ENCODE measurements at places on chromosomes 12 and 14.

DNA sequence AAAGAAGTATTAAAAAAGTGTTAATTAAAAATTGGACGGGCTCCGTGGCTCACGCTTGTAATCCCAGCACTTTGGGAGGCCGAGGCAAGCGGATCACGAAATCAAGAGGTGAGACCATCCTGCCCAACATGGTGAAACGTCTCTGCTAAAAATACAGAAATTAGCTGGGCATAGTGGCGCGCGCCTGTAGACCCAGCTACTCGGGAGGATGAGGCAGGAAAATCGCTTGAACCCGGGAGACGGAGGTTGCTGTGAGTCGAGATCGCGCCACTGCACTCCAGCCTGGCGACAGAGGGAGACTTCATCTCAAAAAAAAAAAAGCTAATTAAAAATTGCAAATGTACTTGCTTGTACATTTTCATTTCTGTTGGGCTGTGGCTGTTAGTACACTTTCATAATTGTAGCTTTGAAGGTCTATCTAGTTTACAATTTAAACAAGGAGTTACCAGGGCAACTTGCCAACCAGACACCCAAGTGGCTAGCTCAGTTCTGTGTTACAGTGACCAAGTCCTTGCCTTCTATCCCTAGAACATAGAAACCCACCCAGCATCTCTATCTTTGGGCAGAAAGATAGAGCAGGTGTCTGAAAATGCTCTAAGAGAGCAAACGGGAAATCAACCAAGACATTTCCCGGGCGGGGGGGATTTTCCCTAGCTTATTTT, 1.2 kb downstream of the COA8 start:
- DNase-seq = no peak

DNA sequence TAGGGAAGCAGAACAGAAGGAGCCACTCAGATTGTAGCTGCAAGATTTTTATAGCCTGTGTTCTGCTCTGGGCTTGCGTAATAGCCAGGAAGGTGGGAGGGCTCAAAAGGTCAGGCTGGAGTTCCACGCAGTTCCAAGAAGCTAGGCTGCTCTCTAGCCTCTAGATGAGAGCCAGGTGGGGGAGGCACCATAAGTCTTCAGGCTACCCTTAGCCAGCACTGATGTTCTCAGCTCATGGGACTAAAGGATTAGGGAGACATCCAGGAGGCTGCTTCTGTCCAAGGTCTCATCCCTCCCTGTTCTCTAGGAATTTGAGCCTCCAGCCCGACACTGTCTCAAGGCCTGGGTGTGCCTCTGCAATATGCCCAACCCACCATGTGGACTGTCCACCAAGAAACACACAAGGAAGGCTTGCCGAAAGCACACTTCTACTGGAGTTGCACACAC, 1.7 kb downstream of the LMBR1L start:
- no peak for DNase-seq

DNA sequence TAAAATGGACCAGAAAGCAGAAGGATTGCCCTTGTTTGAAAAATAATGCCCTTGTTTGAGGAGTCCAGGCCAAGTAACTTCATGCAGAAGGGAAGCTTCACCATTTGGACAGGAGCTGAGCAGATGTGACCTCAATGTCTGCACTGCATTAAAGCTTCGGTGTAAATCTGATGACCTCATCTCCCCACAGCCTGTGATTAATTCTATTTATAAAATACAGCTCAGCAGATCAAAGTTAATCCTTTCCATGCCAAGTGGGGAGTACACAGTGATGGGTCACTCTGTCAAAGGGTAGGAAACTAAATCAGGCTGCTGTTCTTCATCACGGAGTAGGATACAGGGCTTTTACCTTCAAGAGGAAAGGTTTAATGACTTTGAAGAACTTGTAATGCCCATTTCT, 533.7 kb downstream of the RPS29 start:
- no peak for DNase-seq

DNA sequence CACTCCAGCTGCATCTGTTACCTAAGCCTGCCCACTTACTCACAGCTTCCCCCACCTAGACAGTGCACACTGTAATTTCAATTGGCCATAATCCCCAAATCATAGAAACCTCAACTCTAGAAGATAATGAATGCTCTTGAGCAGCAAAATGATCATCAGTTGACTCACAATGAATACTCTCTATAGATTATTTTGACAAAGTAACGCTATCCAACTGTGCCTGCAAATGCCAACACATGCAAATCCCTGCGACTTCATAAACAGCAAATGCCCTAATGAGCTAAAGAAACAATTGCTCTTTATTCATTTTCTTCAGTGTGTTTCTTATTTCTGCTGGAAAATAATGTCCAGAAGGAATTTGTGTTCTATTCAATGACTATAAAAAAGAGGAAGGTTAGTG, 319.5 kb downstream of the PAWR start:
- DNase-seq = no peak

GRCh38 chr12:47849261-47849660, 29.6 kb upstream of the HDAC7 start:
- DNase-seq = no peak

- DNase-seq = no peak
These were observed 10.3 kb downstream of the DCP1B start for GRCh38 chr12:1993871-1994371.

DNA sequence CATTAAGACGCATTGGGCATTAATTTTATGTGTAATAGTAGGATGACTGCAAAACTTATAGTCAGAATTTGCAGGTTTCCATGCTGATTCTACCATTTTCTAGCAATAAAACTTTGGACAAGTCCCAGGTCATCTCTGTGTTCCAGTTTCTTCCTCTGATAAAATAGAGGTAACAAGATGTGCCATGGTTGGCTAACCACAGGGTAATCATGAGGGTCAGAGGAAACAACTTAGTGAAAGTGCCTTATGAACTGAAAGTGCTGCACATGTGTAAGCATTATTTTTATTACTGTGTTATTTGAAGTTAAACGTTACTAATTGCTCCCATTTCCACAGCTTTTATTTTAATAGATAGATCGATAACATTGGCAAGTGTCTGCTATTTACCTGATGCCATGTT, 21.1 kb downstream of the SMCO2 start:
- DNase-seq = no peak

GRCh38 chr12:4135919-4136605, 137.5 kb upstream of the CCND2 start:
- no peak for DNase-seq

DNA sequence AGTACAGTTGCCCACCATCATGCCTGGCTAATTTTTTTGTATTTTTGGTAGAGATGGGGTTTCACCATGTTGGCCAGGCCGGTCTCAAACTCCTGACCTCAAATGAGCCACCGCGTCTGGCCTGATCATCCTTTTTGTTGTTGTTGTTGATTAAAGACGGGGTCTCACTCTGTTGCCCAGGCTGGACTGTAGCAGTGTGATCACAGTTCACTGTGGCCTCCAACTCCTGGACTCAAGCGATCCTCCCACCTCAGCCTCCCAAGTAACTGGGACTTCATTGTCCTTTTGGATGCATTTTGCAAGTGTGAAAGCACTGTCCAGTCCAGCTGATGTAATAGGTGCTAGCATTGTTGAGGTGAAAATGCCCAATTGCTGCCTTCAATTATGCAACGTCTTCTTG, 27.1 kb upstream of the ATXN2 start:
- DNase-seq = no peak

DNA sequence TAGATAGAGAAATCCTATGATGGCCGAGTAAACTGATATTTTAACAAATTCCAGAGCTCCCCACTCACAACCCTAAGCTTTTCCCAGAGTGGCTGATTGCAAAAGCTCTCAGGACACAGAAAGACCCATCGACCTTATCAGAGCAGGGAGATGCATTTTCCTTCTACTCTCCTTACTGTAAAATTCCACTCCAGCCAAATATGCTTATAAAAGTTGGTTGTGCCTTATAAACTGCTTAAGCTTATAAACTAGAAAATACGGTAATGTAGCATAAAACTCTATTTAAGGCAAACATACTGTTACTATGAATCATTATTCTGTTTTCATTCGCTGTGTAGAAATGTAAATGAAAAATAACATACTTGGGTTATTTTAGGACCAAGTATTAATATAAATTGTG, 41.6 kb upstream of the TRHDE start:
- DNase-seq = no peak

DNA sequence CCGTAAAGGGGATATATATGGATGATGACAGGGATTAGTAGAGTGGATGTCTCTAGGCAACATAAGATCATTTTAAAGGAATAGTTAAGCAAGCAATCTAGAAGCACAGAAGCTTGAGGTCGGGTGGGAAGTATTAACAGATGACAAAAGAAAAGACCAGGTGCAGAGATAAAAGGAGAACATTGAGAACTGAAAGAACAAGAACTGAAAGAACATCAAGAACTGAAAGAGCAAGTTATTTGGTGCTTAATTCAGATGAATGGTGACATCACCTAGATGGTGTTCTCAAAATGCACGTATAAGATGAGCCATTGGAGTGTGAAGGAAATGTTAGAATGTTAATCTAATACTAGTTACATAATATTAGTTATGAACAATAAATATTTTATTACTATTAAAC, 224.0 kb upstream of the PDE3A start:
- no peak for DNase-seq

DNA sequence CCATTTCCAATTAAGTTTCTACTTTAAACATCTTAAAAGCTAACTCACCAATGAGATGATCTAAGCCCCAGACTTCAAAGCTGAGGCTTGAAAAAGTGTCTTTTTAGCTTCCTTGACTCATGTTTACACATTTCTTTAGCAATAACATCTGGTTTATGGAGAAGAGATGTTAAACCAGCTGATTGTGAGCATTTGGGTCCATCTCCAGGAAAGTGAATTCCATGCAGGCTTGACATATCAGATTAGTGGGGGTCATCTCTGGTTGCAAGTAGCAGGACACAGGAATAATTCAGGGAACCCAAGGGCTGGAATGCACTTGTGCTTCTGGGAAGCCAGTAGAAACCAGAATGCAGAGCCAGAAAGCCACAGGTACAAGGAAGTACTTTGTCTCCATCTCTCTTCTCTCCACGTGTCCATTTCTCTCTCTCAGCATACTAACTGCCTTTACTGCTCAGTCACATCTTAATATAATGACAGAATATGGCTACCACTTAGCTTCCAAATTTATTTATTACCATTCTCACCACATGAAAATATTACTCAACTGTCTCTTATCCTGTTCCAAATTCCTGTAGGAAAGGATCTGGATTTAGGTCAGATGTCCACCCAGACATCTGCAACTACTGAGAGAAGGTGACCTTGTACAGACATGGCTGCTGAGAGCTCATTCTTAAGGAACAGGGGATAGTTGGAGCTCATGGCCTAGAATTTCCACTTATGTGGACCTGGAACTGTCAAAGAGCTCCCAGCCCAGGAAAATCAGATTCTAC, 104.4 kb downstream of the SCN8A start:
- no peak for DNase-seq

DNA sequence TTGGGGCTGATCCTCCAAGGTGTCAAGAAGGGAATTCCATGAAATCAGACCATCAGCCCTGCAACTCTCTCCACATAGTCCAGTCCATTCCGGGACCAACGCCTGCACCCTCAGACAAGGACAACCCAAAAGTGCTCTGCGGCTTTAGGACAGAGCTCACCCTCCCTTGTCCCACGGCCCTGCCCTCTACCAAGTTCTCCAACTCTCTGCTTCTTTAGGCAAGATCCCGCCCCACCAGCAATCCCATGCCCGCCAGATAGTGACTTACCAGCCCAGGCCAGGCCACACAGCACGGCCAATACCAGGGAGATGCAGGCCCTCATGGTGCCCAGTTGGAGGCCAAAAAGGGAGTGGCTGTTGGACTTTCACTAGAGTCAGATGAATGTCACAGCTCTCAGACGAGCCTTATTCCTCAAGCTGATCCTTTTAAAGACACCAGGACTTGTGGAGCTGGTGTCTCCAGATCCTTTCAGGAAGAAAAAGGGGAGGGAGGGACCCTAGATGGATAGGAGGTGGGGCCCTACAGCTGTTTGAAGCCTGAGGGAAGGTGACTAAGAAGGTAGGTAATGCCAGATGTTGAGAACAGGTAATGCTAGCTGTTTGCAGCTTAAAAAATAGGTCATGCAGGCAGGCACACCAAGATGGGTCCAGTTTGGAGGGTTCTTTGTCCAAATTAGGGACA, at the start of gene ENDOU:
TSS of gene ENDOU (minus strand) at position 400 of the 682 bp plus-strand sequence. CDS start at position 323, 77 bp downstream.
- DNase-seq = no peak

DNA sequence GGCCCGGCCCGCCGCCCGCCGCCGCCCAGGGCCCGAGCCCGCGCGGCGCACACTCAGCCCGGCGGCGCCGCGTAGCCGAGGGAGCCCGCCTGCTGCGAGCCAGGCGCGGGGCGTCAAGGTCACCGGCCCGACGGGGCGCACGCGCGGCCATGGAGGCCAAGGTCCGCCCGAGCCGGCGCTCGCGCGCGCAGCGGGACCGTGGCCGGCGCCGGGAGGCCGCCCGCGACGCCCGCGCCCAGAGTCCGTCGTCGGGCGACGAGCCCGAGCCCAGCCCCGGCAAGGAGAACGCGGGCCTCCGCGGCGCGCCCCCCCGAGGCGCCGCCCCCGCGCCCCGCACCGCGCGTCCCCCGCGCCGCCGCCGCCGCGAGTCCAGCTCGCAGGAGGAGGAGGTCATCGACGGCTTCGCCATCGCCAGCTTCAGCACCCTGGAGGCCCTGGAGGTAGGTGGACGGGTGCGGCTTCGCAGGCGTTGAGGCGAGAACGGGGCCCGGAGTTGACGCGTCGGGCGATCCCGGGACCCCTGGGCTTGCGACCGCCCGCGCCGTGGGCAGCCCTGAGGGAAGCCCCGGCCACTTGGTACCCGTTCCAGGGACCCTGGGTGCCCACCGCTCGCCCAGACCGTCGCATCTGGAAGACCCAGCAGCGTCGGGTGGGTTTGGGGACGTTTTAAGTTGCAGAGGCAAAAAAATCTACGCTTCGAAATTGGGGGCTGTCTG, 629 bp downstream of the FBRSL1 start:
- DNase-seq = no peak

- no peak for DNase-seq
These were observed 30.3 kb downstream of the ANO6 start for GRCh38 chr12:45246236-45246635.

DNA sequence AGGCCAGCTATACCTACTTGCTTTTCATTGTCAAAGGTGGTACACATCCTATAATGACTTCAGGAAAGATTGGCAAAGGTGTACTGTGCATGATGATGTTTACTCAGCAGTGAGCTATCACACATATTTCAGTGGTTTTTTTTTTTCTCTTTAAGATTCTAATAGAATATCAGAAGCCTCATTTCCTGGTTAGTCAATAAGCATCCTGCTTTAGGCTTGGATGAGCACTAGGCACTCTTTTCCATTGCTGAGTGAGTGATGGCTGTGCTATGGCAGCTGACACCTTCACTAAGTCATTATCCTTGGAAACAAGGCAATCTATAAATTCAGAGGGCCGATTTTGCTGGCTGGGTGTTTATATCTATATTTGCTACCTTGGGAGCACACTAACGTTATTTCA, 161.1 kb upstream of the RASSF8 start:
- DNase-seq = no peak

DNA sequence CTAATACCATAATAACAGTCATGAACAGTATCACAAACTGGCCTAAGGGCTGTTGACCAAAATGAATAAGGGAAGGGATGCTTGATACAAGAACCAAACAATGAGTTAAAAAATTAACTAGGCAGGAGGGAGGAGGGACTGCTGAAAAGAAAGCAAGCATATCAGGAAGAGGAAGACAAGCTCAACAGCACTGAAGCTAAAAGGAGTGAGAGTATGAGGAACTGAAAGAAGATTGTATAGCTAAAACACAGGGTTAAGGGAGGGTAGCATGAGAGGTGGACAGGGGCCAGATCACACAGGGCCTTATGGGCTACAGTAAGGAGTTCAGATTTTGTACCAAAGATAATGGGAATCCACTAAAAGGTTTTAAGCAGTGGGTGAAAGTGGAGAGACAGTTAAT, 34.1 kb downstream of the ITGA7 start:
- DNase-seq = no peak

Data from NCI-H1930 (cell line).